ENCODE measurements at places on chromosomes 6 and 20. TPM values are rescaled to one million over a fixed set of nuclear protein-coding genes. Genes with fewer than 3 reads are reported as not detected.

DNA sequence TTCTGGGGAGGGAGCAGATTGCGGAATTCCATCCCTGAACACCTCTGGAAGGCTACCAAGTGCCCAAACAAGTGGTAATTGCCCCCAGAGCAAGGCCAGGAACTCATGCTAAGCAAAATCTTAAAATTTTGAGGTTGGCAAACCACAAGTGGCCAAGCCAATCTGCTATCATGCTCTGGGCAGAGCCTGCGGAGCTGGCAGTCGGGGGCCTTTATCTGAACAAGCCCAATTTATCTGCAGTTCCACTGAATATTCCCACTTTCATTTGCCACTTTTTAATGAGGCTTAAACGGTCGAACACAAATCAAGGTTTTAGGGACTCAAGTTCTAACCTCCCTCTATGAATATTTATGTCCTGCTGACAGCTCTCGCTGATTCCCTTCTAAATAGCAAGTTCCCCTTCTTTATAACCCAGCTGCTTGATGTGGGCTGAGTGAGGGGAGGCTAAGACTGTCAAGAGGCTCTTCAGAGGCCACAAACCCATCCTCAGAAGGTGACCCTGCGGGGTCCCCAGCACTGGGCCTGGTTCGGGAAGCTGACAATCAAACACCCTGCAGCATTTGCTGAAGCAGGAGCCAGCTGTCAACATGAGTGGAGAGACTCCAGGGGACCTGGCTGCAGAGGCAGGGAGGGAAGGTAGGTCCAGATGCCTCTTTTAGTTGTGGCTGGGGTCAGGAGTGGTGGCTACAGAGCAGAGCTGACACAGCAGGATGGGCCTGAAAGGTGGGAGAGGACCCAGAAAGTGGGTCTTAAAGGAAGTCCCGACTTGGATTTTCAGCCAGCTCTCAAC is 11.9 kb downstream of the CCDC167 start:
- no peak for DNase-seq

GRCh38 chr6:55153284-55153683 is 21.0 kb upstream of the HCRTR2 start:
- no peak for DNase-seq

DNA sequence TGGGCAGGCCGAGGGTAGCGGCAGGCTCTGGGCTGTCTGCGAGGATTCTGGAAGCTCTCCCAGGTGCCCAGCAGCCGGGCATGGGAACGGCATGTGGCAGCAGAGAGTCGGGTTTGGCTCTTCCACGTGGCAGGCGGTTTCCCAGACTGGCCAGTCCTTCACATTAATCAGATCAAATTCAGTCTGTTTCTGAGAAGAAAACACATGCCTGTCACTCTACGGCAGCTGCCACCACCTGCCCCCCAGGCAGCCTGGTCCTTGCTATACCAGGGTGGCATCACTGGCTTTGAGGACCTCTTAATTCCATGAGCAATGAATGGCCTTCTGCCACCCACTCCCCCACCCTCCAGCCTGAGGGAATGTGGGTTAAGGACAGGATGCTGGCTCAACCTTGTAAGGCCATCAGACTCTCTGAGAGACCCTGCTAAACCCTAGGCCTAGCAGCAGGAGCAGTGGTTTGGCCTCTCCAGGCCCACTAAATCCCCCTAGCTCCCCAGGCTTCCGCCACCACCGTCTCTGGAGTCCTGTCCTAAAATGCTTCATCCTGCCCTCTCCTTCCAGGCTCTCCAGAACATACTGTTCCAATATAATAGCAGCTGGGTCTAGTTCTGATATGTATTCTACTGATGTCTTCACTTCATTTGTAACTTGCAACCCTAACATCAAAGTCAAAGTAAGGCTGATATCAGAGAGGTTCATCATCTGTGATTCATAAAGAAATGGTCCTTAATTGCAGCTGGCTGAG is 47.8 kb downstream of the PLCG1 start:
- no peak for DNase-seq

DNA sequence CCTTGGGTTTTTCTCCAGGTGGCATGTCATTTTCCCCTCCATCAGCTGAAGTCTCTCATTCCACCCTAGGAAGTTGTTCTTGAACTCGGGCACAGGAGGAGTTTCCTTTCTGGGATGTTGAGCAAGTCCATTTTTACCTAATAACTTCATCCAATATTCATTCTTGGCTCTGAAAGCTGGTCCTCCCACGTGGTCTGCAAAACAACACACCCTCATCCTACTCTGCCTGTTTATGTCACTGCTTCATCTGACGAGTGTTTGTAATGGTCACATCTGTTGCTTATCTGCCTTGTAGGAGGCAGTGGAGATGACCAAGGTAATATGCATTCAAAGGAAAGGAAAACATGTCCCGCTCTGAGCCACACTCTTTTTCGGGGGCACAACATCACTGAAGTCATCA is 41.7 kb upstream of the AIG1 start:
- DNase-seq = peak; percentile 47

- DNase-seq = no peak
Measured at GRCh38 chr20:46434597-46434996, 28.2 kb upstream of the ELMO2 start.

Gene HRH3
- not detected for total RNA-seq

Gene TNNC2
- 0.32 TPM for total RNA-seq

GRCh38 chr6:106390088-106390487 is 29.6 kb downstream of the CRYBG1 start:
- no peak for DNase-seq

DNA sequence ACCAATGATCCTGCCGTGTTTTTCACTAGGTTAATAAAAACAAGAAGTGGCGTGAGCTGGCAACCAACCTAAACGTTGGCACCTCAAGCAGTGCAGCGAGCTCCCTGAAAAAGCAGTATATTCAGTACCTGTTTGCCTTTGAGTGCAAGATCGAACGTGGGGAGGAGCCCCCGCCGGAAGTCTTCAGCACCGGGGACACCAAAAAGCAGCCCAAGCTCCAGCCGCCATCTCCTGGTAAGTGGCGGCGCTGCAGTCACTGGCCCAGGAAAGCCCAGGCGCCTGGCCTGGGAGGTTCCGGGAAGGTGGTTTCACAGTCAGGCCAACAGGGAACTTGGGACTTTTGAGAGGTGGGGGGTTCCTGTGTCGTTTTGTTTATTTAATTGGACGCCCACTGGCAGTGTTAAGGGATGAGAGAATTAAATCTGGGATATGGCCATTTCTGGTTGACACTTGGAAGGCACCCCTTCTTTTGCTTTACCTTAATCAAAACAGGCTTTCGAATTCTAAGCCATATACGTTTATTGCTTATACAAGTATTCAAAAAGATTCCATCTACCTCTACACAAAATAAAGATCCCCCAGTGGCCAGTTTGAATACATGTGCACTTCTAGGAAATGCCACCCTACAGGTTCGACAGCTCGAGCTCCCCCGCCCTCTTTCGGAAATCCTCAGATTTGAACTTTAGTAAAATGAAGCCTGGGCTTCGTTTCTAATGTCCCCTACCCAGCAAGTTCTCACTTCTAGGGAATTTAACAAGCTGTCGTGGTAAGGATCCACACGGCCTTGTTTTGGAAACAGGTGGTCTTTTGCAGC is 138.9 kb downstream of the TMEM242 start:
- peak; percentile 54 for DNase-seq

- DNase-seq = no peak
Measured at GRCh38 chr20:17587824-17588223, 17.9 kb downstream of the DSTN start.

Gene HLA-G
- total RNA-seq = not detected

DNA sequence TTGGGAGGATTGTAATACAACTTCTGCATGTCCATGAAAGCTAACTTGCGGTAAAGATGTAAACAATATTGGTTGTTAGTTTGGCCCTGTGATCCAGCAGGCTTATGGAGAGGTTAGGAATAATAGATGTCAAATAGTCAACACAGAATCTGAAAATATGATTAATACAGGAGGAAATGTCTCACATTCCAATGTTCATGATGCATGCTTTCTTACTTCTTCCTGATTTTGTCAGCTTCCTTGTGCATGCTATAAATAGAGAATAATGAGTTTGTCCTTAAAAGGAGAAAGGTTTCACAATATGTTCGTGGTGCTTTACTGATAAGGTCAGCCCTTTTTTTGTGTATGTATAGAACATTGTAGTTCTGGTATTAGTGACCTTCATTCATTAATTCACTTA is 136.7 kb downstream of the MMUT start:
- peak; percentile 50 for DNase-seq

Gene DEFB129
- not detected for total RNA-seq

Gene PTCHD4
- total RNA-seq = 4.2 TPM

GRCh38 chr20:11727708-11728107 is 190.0 kb upstream of the BTBD3 start:
- DNase-seq = no peak

Gene CLVS2
- not detected for total RNA-seq

Gene WFDC5
- total RNA-seq = not detected

- peak; percentile 48 for DNase-seq
Measured at GRCh38 chr6:11113038-11113437, 1.5 kb upstream of the ERVFRD-1 start.

DNA sequence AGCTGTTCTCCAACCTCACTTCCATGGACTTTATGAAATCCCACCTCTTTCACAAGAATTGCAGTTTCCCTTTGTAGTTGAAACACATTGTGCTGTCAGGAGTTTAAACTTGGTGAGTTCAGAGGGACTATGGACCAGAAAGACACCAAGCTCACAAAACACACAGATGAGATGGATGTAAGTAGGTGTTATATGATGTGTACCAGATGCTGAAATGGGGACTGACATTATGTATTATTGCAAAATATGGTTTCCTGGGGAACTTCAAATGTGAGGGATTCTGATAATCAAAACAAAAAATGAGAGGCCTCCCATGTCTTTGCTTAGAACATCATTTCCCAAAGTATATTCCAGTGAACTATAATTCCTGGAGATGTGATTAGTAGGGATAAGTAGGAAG is 401.1 kb upstream of the ARID1B start:
- peak; percentile 38 for DNase-seq

DNA sequence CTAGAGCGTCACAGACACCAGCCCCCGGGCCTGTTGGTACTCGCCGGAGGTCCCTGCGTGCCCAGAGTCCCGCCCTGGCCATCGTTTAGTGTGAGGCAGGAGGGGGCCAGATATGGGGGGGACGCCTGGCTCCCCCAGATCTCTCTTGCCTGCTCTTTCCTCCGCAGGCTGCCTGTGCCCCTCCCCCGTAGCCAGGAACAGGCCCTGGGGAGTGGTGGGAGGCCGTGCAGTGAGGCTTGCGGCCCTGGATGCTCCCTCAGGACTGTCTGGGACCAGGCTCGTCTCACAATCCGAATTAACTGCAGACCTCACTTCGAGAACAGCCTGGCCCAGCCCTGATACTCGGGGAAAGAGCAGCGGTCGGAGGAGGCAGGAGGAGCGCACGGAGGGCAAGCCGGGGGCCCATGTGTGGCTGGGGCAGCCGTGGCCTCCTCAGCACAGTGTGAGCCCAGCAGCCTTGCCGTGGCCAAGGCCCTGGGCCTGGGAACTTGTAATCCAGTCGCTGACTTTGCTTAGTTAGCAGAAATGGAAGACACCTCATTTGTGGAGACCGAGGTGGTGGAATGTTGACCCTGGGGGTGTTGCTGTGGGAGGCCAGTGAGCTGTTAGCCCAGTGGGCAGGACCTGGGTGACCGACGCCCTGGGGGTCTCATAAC is 28.7 kb downstream of the FRMD1 start:
- DNase-seq = no peak

Gene RIPOR3
- total RNA-seq = 29.3 TPM

DNA sequence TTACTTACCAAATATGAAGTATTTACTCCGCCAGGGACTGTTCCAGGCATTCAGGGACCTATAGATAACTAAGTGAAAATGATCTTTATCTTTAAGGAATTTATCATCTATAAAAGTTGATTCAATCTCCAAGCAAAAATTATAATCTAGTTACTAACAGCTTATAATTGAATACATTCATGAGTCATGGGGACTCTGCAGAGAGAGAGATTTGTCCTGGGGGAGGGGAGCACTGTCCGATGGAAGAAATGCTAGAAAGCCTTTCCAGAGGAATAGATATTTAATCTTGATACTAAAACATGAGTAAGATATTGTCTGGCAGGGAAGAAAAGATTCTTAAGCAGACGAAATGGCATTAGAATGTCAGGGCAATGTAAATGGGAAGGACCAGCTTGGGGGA is 139.3 kb downstream of the CD164 start:
- DNase-seq = no peak

Gene C20orf204
- total RNA-seq = 0.97 TPM

DNA sequence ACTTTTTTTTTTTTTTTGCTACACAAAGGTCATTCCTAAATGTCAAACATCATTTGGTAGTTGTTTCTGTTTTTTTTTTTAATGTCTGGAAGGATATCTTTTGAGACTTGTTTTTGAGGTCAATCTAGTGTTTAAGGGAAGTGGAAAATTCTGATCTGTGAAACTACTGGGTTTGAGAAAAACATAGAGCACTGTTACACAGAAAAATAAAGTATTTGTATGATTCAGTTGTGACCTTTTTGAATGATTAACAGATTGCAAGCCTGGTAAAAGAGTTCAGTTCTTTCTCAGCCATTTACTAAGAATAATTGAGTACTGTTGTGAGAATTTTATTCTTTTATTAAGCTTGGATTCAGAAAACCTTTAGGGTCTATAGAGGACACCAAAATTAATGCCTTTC is 276.7 kb downstream of the ADGRB3 start:
- DNase-seq = no peak

GRCh38 chr6:159676890-159677505 is 16.0 kb downstream of the SOD2 start:
- DNase-seq = no peak

GRCh38 chr20:23142162-23143050 is 56.3 kb upstream of the CD93 start:
- DNase-seq = no peak

GRCh38 chr6:90835596-90836212 is 248.8 kb upstream of the MAP3K7 start:
- no peak for DNase-seq

GRCh38 chr6:70112716-70113115 is 190.2 kb downstream of the COL9A1 start:
- no peak for DNase-seq

DNA sequence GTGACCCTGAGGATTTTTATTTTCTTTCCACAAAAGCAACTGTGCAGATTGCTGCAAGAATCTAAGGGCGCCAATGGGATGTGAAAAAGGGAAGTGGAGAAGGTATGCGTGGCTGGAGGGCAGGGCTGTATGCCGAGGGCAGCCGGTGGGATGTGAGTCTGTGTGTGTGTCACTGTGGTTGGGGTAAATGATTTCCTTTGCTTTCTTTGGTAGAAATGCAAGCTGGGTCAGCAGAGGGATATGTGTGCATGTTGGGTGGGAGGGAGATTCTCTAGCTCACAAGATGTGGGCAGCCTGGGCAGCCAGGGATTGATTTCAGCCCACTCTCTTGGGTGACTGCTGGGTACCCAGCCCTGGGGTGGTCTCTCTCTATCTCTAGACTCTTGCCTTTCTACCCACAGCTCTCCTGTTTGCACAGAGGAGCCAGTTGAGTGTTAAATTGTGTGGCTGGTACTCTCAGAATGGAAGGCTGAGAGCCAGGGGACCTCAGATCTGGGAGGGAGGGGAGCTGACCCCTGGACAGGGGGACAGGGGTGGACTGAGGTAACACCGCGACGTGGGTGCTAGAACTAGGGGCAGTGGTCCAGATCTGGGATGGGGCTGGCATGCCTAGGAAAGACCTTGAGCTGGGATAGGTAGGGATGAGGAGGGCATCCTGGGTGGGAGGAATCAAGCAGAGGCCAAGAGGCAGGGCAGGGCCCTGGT is 136.8 kb upstream of the RNF24 start:
- DNase-seq = no peak
